ENCODE measurements at places on chromosomes 1 and 21.

- no peak for DNase-seq
Measured at GRCh38 chr1:203057911-203058675, 27.7 kb downstream of the MYOG start.

GRCh38 chr1:45669859-45670655 is 16.3 kb downstream of the GPBP1L1 start:
- no peak for DNase-seq

GRCh38 chr1:10161541-10162290 is 48.7 kb upstream of the KIF1B start:
- DNase-seq, result no peak

- DNase-seq, result no peak
Measured at GRCh38 chr1:109136766-109137165, 22.9 kb downstream of the ELAPOR1 start.

GRCh38 chr1:229884765-229885164 is 182.3 kb upstream of the GALNT2 start:
- DNase-seq, result no peak

Data from stimulated activated CD8-positive, alpha-beta memory T cell treated with anti-CD3 and anti-CD28 coated beads, Interleukin-4, amount 100 ng/mL, for 24 hours (primary cell).